Stimulated activated CD4-positive, alpha-beta T cell treated with anti-CD3 and anti-CD28 coated beads, TNF-alpha, amount 100 ng/mL, for 24 hours (primary cell): ENCODE measurements at places on chromosomes 11 and 22.

DNA sequence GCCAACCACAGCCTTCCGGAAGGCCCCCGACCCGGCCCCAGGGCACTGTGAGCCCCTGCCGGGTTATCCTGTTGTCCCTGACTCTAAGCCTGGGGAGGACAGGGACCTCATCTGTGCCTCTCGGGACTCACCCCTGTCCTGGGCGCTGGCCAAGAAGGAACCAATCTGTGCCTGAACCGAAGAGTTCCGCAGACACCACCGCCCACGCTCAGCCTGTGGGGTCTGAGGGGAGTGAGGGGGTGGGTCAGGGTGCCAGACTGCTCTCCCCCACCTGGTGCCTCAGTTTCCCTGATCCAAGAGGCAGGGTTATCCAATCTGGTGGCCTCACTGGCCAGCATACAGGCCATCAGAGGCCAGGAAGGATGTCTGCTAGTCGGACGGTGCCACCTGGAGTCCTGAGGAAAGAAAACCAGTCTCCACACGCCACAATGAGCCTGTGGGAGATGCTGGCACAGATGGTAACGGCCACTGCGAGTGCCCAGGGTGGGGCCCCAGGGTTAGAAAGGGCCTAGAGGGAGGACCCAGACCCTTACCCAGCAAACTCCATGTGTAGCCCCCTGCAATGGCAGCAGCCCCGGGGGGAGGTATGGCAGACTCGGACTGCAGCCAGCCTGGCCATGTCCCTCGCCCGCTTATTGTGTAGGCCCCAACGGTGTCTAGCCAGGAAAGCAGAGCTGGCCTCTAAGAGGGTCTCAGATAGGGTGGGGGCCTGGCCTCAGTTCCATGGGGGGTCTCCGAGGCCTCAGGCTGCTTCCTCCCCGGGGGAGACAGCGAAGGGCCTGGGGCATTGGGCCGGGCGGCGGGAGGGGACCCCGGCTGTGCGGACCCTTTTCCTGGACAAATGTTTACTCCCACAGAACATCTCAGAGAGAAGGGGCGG lies 827 bp upstream of the TNNT3 start:
- DNase-seq, result no peak

DNA sequence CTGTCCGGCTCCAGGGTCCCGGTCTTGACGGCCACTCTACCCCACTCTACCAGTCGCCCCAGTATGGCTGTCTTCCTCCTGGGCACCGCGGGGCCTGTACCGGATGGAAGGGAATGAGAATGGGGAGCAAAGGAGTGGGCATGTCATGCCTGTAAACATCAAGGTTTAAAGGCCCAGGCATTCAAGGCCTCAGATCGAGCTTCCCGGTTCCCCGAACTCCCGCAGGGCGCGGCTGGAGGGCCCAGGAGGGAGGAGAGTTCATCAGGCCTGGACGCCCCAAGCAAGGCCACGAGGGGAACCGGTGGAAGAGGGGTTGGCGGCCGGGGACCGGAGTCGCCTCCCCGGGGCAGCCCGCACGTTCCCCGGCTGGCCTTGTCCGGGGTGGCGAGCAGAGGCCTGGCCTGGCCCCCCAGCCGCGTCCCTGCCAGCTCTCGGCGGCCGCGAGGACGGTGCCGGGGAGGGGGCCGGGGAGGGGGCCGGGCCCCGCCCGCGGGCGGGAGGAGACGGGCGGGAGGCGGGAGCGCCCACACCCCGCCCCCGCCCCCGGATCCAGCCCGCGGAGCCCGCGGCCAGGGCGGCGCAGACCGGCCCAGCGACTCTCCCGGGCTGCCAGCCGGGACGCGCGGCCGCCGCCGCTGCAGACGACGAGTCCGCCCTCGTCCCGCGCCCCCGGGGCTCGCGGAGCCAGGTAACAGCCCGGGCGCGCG lies at the start of gene CDC42EP1:
Gene CDC42EP1 (plus strand): TSS at position 580 of the 707 bp plus-strand sequence. CDS start 5,870 bp downstream, outside the sequence.
- no peak for DNase-seq

DNA sequence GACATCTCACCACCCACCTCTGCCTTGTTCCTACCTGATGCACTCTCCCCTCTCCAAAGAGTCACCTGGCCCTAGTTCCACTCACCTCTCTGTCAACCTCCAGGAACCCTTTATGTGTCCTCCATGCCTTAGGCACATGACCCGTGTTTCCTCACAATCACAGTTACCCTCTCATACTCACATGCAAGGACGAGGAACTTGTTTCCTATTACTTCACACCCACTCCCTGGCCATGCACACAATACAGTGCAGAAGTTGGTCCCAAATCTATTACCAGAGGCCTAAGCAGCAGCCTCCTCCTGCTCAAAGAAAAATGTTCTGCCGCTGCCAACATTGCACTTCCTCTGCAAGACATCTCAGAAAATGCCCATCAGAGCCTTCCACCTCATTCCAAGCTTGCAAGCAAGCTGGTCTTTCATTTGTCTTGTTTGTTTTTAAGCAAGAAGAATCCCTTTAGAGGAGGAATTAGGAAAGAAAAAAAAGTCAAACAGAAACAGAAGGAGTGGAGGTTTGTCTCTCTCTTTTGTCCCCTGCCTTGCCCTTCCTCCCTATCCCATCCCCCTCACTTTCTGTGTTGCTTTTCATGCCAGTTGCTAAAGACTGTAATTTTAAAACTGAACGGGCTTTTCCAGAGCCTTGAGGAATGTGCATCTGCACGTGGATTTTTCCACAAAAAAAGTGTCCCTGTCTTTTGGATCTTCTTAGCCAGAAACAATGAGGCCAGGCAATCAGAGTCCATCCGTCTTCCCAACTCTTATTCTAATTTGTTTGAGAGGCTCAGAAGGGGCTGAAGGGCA lies 63.4 kb downstream of the KCNJ1 start:
- DNase-seq, result no peak

DNA sequence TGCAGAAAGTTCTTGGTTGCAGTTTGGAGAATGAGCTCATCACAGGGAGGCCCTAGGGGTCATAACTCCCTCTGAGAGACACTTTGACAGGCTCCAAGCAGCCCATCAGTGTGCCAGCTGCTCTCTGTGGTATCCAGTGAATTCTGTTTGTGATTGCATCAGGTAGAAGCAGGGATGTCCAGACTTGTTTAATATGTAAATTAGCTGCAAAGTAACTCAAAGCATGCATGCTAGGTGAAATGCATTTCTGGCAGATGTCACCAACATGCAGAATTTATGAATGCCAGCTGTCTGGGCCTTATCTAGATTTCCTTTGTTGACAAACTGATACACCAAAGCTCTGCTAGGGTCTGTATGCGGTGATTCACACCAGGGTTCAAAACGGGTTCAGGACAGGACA lies 123.6 kb upstream of the MTNR1B start:
- DNase-seq, result no peak

DNA sequence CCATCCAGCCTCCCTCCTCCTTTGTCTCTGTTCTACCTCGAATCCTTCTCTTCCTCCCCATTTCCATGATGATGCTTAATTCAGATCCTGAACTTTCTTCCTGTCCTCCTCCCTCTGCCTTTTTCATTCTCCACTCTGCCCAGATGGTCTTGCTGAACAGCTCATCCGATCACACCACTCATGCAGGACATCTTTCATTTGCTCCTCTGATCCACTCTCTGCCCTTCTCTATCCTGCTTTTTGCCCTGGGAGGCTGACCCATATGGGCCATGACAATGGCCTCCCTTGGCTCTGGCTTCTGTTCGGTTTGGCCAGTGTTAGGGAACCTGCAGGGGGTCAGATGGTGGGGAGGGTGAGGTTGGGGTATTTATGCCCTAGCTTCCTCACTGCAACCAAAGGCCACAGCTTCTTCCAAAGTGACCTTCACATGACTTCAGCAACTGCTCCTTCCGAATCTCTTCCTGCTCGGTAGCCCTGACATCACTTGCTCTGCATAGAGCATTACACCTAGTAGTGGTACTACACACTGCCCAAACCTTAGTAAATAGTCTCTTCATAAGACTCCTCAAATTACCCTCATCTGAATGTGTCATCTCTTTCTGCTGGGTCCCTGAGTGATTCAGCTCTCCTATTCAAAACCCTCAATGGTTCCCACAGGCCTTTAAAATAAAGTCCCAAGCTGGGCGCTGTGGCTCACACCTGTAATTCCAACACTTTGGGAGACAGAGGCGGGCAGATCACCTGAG lies 32.7 kb upstream of the MICAL2 start:
- no peak for DNase-seq
